Activated CD8-positive, alpha-beta memory T cell treated with anti-CD3 and anti-CD28 coated beads, Interleukin-2, amount 10 ng/mL, durations not matched to agents 7 days and 5 days (primary cell): ENCODE measurements at places on chromosomes 11 and 22.
A peak's percentile ranks its signal among the peaks of the same experiment; 100 is the strongest.

- no peak for DNase-seq
Observed at GRCh38 chr11:70371241-70371640, 27.1 kb upstream of the CTTN start.

GRCh38 chr11:61544466-61544865 is 35.9 kb downstream of the LRRC10B start:
- no peak for DNase-seq

DNA sequence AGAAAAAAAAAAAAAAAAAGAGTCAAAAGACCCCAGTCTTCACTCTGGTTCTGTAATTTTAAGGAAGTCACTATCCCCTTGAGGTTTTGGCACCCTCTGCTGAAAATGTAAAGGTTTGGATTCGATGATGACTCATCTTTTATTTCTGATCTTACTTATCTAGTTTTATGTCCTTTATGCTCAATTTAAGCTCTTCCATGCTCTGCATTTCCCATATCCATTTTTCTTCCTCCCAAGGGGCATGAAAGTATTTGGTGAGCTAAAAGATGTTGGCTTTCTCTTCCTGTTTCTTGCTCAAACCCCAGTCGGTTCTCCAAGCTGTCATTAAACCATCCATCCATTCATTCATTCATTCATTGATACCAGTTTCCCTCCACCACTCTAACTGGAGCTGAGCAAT is 61.0 kb upstream of the CDON start:
- DNase-seq: no peak

GRCh38 chr11:10268746-10269488 is 25.1 kb downstream of the SBF2 start:
- DNase-seq: no peak

- peak; percentile 61 for DNase-seq
Observed at GRCh38 chr22:17917490-17917983, 106.8 kb downstream of the MICAL3 start.

GRCh38 chr22:21927174-21927823 is 25.3 kb downstream of the PPM1F start:
- no peak for DNase-seq

GRCh38 chr11:129861702-129862522 is 33.5 kb downstream of the NFRKB start:
- DNase-seq: no peak

DNA sequence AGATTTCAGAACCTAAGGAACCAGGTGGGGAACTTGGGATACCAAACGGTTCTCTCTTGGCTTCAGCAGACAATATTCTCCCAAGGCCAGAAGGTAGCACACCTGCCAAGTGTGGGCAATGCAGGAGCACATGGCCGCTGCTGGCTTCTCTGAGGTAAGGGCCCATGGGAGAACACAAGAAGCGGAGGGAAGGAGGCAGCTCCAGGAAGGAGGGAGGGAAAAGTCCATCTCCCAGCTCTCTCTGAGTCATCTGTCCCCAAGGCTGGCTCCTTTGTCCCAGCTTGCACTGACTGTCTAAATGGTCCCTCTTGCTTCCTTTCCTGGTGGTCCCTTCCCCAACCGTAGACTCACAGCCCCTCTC is 557.9 kb upstream of the CADM1 start:
- no peak for DNase-seq

GRCh38 chr11:118417801-118418200 is 16.4 kb downstream of the ATP5MG start:
- no peak for DNase-seq

DNA sequence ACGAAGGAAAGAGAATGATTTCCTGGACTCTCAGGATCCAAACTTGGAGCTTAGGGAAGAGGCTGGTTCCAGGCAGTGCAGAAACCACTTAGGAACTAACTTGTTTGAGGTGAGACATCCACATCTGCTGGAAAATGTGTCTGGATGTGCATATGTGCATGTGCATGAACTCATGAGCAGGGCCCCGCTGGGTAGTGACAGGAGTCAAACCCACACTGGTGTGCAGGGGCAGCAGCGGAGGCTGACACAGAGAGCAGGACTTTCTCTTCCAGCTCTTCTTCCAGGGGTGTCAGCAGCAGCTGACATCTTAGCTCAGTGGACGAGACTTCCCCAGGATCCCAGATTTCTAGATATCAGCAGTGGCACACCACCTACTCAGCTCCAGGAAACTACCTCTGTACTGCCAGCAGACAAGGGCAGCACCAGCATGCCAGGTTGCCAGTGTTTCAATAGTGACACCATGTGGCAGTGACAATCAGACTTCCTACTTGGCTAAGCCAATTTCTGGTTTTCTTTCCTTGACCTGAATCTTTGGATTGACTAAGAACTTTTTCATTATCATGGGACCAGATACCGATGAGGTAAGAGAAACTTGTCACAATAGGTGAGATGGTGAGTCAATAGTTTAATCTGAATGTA is 227.5 kb upstream of the ZC3H12C start:
- no peak for DNase-seq

GRCh38 chr22:45428391-45429385 is 15.2 kb downstream of the RIBC2 start:
- no peak for DNase-seq

DNA sequence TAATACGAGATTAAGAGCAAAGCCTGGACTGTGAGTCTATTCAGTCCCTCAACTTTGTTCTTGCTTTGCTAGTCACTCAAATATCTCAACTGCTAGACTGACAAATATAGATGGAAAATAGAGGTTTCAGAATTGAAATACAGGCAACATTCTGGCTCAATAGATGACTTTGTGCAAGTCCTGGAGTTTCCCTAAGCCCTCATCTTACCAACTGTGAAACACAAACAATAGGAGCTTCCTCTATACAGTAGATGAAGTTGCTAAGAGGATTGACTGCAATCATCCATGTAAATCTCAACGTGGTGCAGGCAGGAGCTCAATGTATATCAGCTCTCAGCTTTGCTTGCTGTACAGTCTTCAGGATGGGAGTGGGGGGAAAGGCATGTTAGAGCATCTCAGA is 6.2 kb upstream of the MPEG1 start:
- DNase-seq: no peak

DNA sequence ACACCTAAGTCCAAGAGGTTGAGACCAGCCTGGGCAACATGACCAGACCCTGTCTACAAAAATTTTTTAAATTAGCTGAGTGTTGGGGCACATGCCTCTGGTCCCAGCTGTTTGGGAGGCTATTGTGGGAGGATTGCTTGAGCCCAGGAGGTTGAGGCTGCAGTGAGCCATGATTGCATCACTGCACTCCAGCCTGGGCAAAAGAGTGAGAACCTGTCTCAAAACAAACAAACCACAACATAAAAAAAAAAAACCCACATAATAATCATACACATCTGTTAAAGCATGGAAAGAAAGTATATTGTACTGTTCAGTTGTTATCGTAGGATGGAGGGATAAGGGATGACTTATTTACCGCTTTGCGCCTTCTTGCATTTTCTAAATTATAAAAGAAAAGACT is 35.9 kb upstream of the GRK2 start:
- DNase-seq: no peak

- no peak for DNase-seq
Observed at GRCh38 chr22:32802237-32802765, 796 bp downstream of the TIMP3 start.

GRCh38 chr11:57599381-57599780 is 1.9 kb downstream of the SERPING1 start:
- DNase-seq: no peak

DNA sequence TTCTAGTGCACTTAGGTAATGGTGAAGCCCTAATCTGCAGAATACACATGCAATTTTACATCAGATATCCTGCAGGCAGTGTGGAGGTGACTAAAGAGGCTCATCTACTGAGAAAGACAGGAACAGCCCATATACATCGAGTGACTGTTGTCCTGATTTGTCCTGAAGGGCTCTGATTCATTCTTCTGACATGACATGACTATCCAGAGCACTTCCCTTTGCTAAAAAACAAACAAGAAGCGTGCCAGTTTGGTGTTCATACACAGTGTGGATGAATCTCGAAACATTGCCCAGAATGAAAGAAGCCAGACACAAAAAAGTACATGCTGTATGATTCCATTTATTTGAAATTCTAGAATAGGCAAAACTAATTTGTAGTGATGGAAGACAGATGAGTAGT is 48.0 kb upstream of the AMPD3 start:
- no peak for DNase-seq

GRCh38 chr11:111934306-111934705 is 2.8 kb upstream of the DIXDC1 start:
- peak; percentile 14 for DNase-seq

DNA sequence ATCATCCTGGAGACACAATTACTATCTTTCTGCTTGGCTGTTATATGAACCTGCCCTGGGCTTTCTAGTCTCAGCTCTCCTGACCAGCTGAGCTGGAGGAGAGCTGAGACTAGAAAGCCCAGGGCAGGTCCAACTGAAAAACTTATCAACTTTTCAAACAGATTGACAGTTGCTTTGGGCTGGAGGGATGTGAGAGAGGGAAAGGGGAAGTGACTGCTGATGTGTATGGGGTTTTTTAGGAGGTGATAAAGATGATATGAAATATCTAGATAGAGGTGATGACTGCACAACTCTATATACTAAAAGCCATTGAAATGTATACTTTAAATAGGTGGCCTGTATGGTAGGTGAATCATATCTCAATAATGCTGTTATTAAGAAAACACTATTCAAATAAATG is 60.2 kb upstream of the CHRM4 start:
- DNase-seq: no peak

DNA sequence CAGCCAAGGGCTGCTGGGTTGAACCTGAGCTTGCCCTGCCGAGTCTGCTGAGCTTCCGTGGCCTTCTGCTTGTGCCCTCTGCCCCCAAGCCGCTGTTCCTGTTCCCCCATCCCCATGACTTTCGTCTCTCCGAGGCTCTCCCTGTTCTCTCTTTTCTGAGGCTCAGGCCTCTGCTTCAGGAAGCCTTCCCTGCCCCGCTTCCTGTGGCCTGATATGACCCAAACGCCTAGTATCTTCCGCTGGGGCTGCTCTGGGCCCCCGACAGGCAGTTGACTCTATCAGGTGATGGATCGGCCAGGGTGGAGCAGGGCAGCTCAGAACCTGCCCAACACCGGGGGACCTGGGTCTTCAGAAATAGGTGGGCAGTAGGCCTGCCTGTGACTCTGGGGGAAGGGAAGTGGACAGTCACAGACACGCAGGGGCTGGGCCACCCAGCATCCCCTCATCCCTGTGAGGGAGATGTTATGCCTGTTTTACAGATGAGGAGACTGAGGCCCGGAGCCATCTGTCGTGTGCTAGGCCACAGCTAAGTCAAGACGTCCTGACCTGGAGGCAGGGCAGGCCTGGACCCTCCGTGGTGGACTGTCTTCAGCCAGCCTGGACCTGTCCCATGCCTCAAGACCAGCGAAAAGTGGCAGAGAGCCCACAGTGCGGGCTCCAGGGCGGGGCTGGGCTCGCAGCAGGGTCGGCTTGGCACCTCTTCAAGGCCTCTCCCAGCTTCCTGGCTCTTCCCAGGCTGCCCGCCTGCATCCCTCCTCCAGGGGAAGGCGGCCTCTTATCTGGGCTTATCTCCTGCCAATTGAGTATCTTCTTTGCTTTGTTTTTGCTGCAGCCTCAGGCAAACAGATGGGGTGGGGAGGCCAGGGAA is 16.2 kb downstream of the BAD start:
- DNase-seq: no peak

DNA sequence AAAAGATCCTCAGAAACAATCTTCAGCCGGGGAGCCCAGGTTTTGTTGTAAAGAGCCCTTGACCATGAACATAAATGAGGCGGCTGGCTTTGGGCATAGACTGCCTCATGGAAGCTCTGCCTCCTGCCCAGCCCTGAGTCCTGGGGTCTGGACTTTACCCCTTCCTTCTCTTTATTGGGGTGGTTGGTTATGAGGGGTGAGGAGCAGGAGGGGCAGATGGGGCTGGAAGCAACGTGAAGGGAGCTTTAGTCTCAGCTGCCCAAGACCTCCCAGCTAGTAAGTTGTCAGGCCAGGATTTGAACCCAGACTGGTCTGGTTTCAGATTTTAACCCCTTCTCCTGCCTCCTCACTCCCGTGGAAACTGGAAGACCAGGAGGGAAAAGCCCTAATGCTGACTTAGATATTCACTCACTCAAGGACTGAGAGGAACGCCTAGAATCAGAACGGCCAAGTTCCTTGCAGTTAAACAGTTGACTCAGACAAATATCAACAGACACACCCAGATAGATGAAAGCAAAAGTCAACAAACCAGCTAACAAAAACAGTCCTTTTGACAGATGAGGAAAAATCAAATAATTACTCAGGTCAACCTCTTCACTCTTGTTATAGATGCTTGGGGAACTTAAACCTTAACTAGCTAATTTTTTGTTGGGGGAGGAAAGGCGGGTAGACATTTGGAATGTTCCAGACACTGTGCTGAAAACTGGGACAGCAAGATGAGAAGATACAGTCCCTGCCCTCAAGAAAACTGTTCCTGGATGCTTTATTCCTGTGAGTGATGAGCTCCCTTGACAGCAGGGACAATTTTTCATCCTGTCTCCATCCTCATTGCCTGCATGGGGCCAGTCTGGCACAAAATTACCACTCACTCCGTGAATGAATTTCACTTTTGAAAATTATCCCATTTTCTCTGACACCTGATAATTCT is 20.8 kb upstream of the ARRB1 start:
- no peak for DNase-seq

DNA sequence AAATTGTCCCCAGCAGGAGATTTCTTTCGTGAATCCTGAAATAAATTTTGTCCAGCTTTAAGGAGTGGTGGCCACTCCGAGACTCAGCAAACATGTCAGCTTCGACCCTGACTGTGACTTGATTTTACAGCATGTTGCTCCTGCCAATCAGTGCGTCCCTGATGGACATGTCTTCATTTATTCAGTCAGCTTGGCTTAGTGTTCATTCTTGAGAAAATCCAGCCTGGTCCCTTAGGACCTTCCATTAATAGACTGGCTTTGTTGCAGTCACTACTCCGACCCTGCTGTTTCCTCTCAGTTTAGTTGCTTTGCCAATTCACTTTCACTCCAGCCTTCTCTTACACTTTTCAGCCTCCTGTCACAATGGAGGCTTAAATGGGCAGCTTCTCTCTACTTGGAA is 30.5 kb downstream of the TMPRSS5 start:
- no peak for DNase-seq

- DNase-seq: no peak
Observed at GRCh38 chr11:19511413-19512183, 201.0 kb upstream of the NAV2 start.

- DNase-seq: no peak
Observed at GRCh38 chr11:9629064-9629463, 34.8 kb upstream of the SWAP70 start.

- no peak for DNase-seq
Observed at GRCh38 chr11:126772267-126772666, 228.3 kb downstream of the KIRREL3 start.

- DNase-seq: no peak
Observed at GRCh38 chr11:55481416-55481815, 72.9 kb upstream of the OR4C15 start.

- peak; percentile 74 for DNase-seq
Observed at GRCh38 chr11:117809236-117810055, 12.4 kb upstream of the DSCAML1 start.

GRCh38 chr11:116400081-116400480 is 372.7 kb downstream of the BUD13 start:
- DNase-seq: no peak

DNA sequence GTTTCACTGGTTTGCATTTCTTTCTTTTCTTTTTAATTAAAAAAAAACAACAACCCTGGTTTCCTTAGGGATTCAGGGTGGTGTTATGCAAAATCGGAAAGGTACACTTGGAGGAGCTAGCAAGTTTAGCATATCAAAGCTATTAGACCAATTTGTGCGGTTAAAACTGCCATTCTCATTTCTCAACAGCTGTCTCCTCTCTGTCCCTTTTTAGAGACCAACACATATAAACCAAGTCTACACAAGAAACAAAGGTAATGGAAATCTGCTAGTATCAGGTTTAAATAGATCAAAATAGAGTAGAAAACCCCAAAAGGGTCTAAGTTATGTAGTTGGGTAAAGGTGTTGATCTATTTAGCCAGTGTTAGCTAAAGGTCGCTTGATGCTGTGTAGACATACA is 1.7 kb upstream of the SESN3 start:
- no peak for DNase-seq
